ENCODE measurements at places on chromosomes 5 and 9.

- no peak for DNase-seq
Measured at GRCh38 chr9:122261469-122261881, 3.2 kb downstream of the RBM18 start.

DNA sequence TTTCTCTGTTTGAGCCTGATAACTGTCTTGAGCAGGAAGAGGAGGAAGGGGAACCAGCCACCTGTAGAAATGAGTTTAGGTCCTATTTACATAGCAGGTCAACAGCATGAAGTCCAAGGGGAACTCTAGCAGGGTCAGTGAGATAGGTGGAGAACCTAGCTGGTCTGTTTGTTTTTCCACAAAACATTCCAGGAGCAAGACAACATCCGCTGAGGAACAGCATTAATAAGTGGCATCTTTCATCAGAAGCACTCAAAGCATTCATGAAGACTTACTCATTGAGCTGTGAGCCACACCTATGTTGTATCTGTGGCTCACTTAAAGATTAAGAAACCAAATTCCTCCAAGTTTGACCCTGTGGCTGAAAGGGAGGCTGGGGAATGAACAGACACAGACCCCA, 115.9 kb downstream of the ACTBL2 start:
- DNase-seq: no peak

DNA sequence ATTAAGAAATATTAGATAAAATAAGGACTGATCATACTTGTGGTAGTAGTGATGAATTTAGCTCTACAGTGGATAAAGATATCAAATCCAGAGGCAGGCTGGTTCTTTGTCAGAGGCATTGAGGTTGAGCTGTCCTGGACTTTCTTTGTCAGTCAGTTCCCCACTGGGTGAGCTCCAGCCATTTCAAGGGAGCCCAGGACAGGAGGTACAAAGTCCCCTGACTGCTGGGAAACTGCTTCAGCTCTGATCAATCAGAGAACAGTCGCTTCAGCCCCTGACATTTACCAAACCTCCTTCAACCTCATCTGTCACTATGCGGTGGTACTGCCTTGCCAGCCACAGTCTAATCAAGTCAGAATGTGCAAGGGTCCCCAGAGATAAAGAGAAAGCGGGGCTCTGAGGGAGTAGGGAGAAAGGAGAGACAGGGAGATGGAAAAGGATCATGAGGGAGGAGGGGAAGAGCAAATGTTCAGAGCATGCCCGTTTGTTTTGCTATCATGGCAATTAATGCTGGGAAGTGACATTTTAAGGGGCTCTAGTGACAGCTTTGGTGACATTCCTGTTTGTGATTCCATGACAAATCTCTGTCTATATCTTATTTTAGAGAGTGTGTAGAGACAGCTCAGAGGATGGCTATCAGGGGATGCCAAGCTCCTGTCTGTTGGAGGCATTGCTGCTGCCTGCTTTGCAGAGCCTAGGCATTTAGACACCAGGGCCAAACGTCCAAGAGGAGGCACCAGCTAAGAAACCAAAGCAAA, 223.2 kb downstream of the ASTN2 start:
- no peak for DNase-seq

GRCh38 chr5:60340326-60340725, 359.6 kb downstream of the DEPDC1B start:
- DNase-seq: no peak

GRCh38 chr5:10451137-10451824, 9.6 kb downstream of the ROPN1L start:
- no peak for DNase-seq

DNA sequence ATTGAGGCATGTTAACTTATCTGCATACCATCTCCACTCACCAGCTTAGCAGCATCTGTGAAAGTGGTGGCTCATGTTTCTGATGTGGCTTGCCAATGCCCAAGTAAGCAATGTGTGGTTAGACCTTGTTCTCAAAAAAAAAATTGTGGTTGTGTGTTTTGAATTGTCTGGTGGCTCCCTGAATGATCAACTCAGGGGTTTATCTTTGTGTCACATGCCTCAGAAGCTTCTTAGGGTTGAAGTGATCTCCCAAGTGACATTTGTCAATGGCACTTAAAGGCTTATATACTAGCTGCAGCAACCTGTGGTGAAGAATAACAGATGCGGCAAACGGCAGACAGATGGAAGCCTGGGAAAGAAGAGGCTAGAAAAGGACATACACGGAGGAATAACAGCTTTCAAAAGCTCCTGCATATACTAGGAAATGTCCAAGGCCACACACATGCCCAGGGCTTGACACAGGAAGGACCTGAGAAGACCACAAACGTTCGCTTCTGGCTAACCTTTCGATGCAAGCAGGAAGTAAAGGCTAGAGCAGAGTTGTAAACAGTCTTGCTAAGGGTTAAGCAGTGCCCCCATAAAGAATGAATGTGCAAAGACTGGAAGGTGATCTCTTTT, 42.2 kb upstream of the FSD1L start:
- DNase-seq: peak; percentile 69

GRCh38 chr5:32989815-32990214, 278.7 kb downstream of the NPR3 start:
- no peak for DNase-seq

DNA sequence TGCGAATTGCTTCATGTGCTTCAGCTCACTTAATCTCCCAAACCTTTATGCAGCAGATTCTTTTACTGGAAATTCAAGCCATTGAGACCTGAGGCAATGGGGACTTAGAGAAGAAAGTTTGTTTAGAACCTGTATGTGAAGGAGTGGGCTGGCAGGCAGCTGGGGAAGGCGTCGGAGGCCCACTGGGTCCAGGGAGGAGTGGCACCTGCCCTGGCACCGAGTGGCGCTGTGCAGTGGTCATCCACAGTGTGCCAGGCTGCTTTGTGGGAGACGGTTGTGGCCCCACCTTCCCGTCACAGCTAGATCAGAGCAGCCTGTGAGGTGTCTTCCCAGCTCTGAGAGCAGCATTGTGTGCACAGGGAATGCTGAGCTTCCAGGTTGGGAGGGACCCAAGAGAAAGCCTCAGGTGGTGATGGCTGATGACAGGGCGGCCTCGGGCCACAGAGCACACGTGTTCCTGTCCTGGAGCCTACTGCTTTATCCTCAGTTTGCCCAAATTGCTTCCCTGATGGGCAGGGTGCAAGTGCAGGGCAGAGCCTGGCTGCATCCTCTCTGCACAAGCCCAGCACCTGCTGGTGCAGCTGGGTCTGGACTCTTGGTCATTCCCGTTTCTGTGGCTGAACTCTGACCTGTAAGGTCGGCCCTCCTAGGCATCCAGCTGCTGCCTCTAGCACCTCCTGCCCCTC, 175.2 kb downstream of the CACNA1B start:
- DNase-seq: no peak

GRCh38 chr5:109408991-109409843, 557 bp downstream of the PJA2 start:
- DNase-seq: peak; percentile 89

DNA sequence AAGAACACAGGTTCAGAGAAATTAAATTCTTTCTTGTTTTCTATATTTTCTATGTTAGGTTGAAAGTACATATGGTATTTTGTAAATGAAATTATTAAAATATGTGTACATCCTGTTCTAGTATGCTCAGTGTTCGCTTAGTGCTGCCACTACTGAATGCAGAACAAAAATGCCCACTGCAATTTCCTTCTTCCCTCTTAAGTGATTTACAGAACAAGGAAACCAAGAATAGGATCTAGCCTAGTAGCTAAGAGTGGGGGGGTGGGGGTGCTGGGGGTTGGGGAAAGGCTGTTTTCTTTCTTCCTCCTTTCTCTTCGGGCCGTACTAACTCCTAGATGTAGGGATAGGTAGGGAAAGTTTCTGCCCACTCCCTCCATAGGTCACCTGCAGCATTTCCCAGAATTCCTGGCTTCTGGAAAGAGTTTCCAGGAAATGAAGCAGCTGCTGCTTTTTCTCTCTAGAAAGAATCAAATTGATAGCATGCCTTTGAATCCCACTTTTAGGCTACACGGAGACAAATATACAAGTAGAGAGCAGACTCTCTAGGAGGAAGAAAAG, 15.7 kb downstream of the SPATA9 start:
- DNase-seq: no peak

DNA sequence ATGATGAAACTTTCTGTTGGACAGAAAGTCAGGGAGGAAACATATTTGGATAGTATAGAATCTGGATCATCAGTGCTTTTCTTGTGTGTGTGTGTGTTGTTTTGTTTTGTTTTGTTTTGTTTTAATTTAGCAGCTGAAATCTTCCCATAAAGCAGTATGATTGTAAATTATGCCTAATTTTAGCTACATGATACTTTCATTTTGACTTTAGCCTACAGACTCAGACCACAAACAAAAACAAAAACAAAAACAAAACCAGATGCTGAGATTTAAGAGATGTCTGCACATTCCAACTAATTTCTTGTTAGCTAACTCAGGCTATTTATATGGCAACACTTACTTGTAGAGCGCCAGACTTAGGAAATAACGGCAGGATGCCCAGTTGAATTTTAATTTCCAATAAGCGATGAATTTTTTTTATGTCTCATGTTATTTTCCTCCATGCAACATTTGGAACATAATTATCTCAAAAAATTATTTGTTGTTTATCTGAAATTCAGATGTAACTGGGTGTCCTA, 119.5 kb upstream of the TRPC7 start:
- no peak for DNase-seq

GRCh38 chr9:15373881-15374280, 48.8 kb upstream of the SNAPC3 start:
- no peak for DNase-seq

DNA sequence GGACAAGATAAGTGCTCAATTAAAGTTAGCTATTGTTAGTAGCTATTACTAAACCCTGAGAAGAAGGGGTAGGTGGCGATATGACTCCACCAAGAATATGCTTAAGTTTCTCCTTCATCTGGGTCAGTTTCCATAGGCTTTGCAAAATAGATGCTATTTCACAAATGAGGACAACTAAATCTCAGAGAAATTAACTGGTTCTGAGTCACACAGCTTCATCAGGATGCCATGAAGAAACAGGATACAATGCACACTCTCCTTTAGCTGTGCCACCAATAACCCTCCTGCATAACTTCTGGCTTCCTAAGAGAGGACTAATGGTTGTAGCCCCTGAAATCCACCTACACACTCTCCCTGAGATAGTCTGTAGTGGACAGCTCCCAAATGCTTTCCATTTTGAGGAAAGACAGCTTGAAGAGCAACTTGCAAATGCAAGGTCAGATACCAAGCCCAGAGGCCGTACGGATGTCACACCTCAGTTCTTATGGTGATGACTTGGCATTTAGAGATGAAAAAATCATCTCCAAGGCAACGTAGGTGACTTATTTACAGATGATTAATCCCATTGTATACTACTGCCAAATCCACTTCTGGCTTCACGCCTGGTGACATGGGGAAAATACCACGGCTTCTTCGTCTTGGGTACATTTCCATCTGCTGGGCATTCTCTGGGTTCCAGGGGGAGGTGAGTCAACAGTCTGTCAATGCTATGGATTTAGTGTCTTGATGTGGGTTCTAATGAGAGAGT, 251.4 kb upstream of the IL12B start:
- no peak for DNase-seq

DNA sequence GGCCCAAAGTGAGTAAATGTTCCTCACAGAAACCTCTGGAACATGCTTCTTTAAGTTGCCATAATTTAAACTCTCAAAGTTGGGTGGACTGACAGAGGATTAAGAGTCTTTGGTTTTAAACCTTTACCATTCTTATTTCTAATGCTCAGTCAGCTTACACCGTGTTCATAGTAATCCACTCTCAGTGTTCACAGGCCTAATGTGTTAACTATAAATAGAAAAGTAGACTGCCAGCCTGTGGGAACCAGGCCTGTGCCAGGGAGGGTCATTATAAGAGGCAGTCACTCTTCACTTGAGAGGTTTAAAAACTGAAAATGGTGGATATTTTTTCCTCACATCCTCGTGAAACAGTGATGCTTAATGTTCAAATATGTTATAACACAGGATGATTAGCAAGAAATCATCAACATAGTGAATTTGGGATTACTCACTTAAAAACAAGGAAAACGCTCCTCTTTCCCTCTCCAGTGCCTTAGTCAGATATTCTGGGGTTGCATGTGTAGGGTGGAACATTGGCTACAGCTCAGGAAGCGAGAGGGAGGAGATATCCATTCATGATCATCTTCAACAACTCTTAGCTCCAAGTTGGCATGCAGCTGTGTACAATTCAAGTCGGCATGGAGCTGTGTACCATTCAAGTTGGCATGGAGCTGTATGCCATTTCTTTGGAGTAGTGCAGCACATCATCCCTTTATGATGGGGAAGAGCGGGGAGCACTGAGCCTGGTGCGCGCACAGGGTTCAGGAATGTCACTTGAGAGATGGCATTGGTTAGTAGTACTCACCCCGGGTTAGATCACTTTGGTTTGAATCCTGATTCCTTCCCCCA, 65.8 kb downstream of the KIAA1958 start:
- no peak for DNase-seq

GRCh38 chr5:59874675-59875074, 18.9 kb downstream of the PDE4D start:
- no peak for DNase-seq

DNA sequence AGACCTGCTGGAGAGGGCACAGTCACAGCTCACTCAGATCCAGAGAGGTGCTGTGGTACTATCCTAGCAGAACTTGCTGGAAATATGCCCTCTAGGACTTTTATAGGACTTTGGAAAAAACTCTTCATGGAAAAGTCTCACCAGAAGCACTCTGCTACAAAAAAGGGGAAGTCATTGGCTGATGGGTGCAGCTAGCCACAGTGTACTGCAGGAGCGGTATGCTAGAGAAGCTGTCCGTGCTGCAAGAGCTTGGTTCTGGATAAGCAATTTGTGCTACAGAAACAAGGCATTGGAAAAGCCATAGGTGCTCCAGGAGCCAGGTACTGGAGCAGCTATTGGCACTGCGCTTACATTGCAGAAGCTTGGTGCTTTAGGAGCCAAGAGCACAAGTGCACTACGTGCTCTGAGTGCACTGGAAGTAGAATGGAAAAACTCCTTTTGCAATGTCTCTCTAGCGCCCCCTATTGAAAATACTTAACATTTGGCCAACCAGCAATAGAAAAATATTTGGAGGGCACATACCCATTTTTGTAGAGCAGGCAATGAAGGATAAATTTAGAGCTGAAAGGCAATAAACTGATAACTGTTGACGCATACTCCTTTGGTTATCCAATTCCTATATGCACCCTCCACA, 83.4 kb downstream of the MEGF10 start:
- no peak for DNase-seq

- peak; percentile 7 for DNase-seq
Measured at GRCh38 chr5:153429761-153430380, 60.6 kb upstream of the GRIA1 start.

- no peak for DNase-seq
Measured at GRCh38 chr9:4397917-4398316, 92.4 kb upstream of the SLC1A1 start.

All from activated CD4-positive, alpha-beta T cell treated with anti-CD3 and anti-CD28 coated beads for 36 hours (primary cell).